MM.1S (cell line): ENCODE measurements at places on chromosomes 7 and 10.

- H3K36me3 ChIP-seq = no peaks in the 10 kb centered on the region
- H3K27ac ChIP-seq = no peak overlapping the region
- no peak for DNase-seq
- H3K4me1 ChIP-seq = no peaks in the 10 kb centered on the region
- no peaks in the 10 kb centered on the region for H3K27me3 ChIP-seq
Observed at GRCh38 chr10:124214610-124215375, 121.4 kb upstream of the CHST15 start.

GRCh38 chr7:150405584-150406311 is 26.6 kb downstream of the ZNF775 start:
- peak; percentile 78 for DNase-seq
- H3K4me3 ChIP-seq = peak overlapping the region; percentile 70
- H3K36me3 ChIP-seq = peaks cover 6% of the 10 kb centered on the region

GRCh38 chr10:35946556-35946955 is 304.5 kb upstream of the FZD8 start:
- no peaks in the 10 kb centered on the region for H3K4me1 ChIP-seq
- no peak for DNase-seq
- no peak overlapping the region for H3K27ac ChIP-seq
- H3K36me3 ChIP-seq = no peaks in the 10 kb centered on the region
- H3K27me3 ChIP-seq = no peaks in the 10 kb centered on the region
- no peak overlapping the region for H3K4me3 ChIP-seq

DNA sequence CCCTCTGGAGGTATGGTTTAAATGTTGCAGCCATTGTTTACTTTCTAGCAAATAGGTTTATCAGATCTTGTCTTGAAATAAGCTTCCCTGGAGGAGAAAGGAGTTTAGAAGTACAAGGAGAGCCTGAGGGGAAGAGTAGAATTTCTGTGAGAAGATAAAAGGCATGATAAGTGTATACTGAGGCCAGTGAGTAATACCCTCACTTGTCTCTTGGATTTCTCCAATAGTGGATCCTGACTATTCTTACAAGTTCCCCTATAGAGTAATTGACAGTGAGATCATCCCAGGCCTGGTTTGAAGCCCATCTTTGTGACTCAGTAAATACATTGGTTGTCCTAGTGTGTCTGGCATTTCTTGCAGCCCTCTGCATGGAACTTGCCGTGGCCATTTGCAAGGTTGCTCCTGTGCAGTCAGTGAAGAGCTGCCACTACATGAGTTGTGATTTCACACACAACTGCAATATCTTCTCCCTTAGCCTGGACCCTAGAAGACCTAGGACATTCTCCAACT is 41.6 kb downstream of the CHN2 start:
- no peak overlapping the region for H3K4me3 ChIP-seq
- no peaks in the 10 kb centered on the region for H3K36me3 ChIP-seq
- DNase-seq = no peak
- H3K27ac ChIP-seq = no peak overlapping the region

DNA sequence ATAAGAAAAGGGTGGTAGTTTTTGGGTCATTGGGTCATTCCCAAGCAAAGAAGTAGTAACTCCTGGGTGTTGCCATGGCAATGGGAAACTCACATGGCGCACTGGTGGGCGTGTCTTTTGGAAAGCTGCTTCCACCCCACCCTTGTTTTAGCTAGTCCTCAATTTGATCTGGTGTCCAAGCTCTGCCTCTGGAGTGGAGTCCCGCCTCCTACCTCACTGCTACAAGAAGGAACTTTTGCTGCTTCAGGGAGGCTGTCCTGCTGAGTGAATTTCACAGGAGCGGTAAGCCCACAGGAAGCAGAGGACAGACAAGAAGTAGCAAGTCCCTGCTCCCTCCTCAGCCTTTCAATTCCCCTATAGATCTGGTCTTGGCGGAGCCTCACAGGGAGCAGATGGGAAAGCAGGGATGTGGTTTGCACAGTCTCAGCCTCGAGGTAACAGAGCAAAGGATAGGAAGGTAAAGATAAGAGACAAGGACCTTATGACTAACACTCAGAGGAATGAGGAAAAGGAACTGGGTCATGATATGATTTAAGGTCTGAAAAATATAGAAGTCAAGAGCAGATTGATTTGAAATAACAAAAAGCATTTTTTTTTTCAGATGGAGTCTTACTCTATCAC is 700.3 kb downstream of the TNS3 start:
- H3K4me3 ChIP-seq = no peak overlapping the region
- H3K36me3 ChIP-seq = no peaks in the 10 kb centered on the region
- H3K4me1 ChIP-seq = peaks cover 11% of the 10 kb centered on the region; the same call in 1 of the 2 replicates
- H3K27ac ChIP-seq = peak overlapping the region; percentile 45; the same call in 1 of the 2 replicates
- H3K27me3 ChIP-seq = no peaks in the 10 kb centered on the region
- DNase-seq = no peak

DNA sequence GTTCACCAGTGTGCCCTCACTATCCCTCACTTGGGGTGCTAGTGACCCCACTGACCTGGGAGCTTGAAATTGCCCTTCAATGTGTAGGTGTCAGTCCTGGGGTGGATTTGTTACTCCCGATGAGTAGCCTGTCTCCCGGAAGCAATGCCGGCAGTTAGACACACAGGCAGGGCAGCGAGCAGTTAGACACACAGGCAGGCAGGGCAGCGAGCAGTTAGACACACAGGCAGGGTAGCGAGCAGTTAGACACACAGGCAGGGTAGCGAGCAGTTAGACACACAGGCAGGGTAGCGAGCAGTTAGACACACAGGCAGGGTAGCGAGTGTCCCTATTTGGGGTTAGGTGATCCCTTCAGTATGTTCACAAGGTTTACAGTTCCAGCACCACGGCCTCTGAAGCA is 44.0 kb downstream of the VWA2 start:
- H3K27ac ChIP-seq = no peak overlapping the region
- no peak overlapping the region for H3K4me3 ChIP-seq
- no peaks in the 10 kb centered on the region for H3K27me3 ChIP-seq
- no peaks in the 10 kb centered on the region for H3K4me1 ChIP-seq
- no peak for DNase-seq

GRCh38 chr10:80530251-80530650 is 7.5 kb upstream of the SH2D4B start:
- H3K4me1 ChIP-seq = no peaks in the 10 kb centered on the region
- no peaks in the 10 kb centered on the region for H3K36me3 ChIP-seq
- H3K27ac ChIP-seq = no peak overlapping the region
- no peaks in the 10 kb centered on the region for H3K27me3 ChIP-seq
- no peak for DNase-seq

- H3K4me1 ChIP-seq = no peaks in the 10 kb centered on the region
- H3K36me3 ChIP-seq = no peaks in the 10 kb centered on the region
- DNase-seq = no peak
- H3K27me3 ChIP-seq = no peaks in the 10 kb centered on the region
Observed at GRCh38 chr7:132526111-132526740, 50.0 kb downstream of the PLXNA4 start.

DNA sequence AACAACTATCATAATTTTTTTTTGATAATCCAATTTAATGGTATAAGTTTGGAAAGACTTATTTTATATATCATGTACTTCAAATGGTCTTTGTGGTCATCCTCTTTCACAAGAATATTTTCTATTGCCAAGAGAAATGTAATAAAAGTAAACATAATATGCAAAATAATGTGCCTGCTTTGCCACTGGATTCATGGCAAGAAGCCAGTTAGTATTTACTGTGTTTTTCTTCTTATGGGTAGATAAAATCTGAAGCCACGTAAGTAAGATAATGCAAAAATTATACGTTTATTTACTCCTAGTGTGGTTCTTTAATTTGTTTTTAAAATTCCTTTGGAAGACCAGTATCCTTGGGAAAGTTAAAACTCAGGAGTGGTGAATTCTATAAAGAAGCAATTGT is 258.5 kb downstream of the ARL4A start:
- no peak overlapping the region for H3K4me3 ChIP-seq
- no peaks in the 10 kb centered on the region for H3K4me1 ChIP-seq
- no peak for DNase-seq
- no peaks in the 10 kb centered on the region for H3K27me3 ChIP-seq

GRCh38 chr10:24784061-24784460 is 60.4 kb upstream of the ARHGAP21 start:
- no peaks in the 10 kb centered on the region for H3K36me3 ChIP-seq
- H3K27me3 ChIP-seq = no peaks in the 10 kb centered on the region
- H3K4me3 ChIP-seq = no peak overlapping the region
- no peak overlapping the region for H3K27ac ChIP-seq
- DNase-seq = no peak

GRCh38 chr10:119305860-119306513 is 98.6 kb downstream of the GRK5 start:
- peaks cover 47% of the 10 kb centered on the region for H3K4me1 ChIP-seq
- H3K27me3 ChIP-seq = no peaks in the 10 kb centered on the region
- no peaks in the 10 kb centered on the region for H3K36me3 ChIP-seq
- H3K4me3 ChIP-seq = peak overlapping the region; percentile 81
- DNase-seq = peak; percentile 86

GRCh38 chr7:71482284-71482683 is 350.3 kb downstream of the GALNT17 start:
- no peak overlapping the region for H3K4me3 ChIP-seq
- no peak for DNase-seq
- no peak overlapping the region for H3K27ac ChIP-seq

GRCh38 chr7:52715701-52716100 is 319.7 kb upstream of the POM121L12 start:
- H3K36me3 ChIP-seq = no peaks in the 10 kb centered on the region
- DNase-seq = no peak
- no peak overlapping the region for H3K4me3 ChIP-seq
- no peaks in the 10 kb centered on the region for H3K27me3 ChIP-seq
